ENCODE measurements at places on chromosomes 3 and 15.

DNA sequence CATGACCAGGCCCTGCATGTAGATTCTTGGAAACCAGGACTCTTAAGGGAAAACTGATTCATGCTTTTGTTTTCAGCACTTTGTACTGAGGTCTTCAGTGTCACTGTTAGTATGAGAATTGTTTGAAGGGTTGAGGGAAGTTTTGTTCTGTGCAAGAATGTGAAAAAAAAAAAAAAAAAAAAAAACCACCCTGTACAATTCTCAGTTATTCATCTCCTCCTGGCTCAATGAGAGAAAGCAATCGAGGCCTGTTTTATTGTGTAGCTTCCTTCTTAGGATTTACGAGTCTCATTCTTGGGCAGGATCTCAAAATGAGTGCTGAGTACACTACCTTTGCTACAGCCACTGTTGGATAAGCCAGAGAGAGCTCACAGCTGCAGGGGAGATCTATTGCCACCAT lies 469.5 kb downstream of the CNTN4 start:
- no peak for DNase-seq

- no peak for DNase-seq
Observed at GRCh38 chr3:117286488-117286887, 576.9 kb downstream of the TUSC7 start.

DNA sequence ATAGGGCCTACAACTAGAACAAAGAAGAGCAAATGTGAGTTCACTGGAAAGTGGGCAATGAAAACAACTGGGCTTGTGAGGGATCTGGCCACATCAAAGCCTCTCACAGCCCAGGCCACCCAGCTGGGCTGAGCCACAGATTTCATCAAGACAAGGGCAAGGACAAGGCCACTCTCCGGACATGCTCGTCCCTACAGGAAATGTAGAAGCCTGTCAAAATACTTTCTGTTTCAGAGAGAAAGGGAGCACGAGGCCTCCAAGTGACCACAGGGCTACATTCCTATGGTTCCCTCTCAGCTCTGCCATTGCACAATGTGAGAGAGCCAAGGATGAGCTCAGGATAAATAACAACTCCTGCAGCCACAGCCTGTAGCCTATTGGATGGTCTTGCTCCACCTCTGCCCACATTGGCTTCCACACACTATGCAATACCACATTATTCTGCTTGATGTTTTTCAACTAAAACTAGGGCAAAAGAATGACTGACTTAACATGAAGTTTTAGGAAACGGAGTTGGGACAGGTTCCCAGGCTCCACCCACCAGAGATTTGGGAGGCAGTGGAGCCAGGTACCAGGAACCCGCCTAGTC lies 12.1 kb downstream of the TBC1D2B start:
- DNase-seq = peak; percentile 44

DNA sequence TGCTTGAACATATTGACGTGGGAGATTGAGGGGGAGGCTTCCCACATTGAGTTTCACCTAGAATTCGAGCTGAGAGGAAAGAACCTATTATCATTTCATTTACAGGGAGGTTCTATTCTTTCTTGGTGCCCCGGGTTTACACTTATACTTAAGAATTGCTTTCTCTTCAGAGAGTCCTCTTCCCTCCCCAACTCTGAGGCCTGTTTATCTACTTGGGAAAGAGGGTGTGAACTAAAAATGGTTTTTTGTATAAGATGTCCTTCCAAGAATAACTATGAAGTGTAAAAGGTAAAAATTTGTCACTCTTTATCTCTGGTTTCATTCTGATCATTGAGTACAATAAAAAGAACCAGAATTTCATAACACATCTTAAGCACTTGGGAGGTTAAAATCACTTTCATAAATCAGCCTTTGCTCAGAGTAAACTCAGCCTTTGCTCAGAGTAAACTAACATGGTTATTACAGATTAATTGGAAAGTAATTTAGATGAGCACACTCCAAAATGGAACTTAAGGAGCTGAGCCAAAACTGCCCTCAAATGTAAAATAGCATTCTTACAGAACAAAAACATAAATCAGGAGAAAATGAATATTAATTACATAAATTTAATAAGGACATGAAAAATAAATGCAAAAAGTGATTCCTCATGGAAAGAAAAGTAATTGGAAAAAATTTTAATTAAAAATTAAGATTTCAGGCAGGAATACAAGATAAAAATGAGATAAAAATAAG lies 75.2 kb downstream of the GADL1 start:
- no peak for DNase-seq

DNA sequence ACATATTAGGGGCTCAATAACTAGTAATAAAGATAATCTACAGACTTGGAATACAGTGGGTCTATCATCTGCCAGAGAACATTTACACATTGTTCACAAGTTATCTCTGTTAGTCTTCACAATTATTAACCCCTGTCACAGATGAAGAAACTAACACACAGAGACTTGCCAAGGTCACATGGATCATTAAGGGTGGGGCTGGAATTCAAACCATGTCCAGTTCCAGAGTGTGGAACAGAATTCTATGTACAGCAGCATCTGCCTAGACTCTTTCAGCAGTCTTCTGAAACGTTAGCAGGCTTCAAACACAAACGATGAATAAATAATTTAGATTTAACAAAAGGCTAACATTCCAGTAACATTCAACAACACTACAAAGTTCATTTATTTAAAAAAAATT lies 673.9 kb upstream of the NR2F2 start:
- no peak for DNase-seq

- DNase-seq = peak; percentile 74
Observed at GRCh38 chr15:91849749-91850161, 3.8 kb upstream of the SLCO3A1 start.

GRCh38 chr3:15645740-15646501 lies 44.4 kb downstream of the BTD start:
- DNase-seq = no peak

DNA sequence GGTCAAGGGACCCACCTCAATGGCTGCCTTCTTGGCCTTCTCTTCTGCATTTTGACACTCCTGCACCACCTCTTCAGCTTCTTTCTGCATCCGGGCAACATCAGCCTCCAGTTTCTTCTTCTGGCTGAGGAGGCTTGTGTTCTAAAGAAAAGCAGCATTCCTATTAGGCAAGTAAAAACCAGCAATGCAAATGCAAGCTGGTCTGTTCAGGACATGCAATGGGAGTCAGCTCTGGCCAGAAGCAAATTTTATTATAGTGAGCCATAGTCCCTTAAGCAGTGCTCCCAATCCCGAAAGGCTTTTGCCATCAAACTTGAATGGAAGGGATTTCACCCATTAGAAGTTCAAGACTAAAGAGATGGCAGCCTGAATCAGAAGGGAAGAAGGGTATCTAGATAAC lies 97.7 kb downstream of the HHLA2 start:
- DNase-seq = no peak

GRCh38 chr3:194865615-194866014 lies 179.9 kb downstream of the FAM43A start:
- DNase-seq = no peak

GRCh38 chr15:93954985-93955571 lies 276.3 kb upstream of the MCTP2 start:
- DNase-seq = no peak

- DNase-seq = no peak
Observed at GRCh38 chr15:99436542-99437314, 129.1 kb upstream of the MEF2A start.

DNA sequence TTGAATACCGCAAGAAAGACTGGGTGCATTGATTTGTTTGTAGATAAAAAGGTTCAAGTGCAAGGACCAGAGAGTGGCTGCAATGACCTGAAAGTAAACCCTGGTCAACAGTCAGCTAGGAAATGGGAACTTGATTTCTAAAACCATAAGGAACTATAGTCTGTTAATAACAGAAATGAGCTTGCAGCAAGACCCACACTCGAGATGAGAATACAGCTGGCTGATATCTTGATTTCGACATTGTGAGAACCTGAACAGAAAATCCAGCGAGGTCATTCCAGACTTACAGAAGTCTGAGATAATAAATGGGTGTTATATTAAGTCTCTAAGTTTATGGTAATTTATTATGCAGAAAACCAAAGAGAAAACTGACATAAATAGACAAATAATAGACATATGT lies 177.3 kb downstream of the NFKBIZ start:
- DNase-seq = no peak

DNA sequence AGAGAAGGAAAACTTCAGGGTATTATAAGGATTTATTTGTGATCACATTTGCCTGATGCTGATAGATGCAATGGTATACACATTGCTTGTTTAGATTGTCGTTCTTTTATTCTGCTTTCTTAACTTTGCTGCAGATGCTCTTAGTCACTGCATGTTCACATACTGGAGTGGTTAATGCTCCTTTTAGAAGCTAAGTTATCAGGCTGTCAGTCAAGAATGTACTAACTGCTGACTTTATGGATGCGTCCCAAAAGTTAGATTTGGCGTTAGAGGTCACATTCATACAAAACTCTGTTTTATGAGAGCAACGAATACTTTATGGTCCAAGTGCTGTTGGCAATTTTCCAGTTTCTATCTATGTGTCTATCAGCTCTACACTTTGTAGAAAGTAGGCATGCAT lies 160.7 kb downstream of the BBX start:
- no peak for DNase-seq

DNA sequence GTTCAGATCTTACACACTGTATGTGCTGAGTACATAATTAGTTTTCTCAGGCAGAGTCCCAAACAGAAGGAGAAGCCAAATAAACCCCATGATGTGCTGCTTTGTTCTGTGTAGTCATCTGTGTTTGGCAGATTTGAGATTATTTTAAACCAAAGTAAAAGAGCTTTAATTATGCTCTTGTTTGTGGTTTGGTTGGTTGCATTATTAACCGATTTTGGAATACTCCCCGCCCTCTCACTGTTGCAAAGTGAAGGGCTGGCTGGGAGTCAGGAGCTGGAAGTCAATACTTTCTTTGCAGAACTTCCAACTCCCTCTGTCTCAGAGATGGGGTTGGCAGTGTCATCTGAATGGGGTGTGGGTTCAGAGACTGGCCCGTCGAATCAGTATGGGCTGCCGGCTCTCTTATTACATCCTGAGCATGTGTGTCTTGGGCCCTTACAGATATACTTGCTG lies 34.4 kb downstream of the SLCO3A1 start:
- DNase-seq = no peak

GRCh38 chr3:59137415-59137814 lies 87.6 kb upstream of the CFAP20DC start:
- DNase-seq = no peak

GRCh38 chr3:169110633-169111032 lies 552.9 kb downstream of the MECOM start:
- DNase-seq = no peak
